ENCODE measurements at places on chromosomes 12 and 14.

DNA sequence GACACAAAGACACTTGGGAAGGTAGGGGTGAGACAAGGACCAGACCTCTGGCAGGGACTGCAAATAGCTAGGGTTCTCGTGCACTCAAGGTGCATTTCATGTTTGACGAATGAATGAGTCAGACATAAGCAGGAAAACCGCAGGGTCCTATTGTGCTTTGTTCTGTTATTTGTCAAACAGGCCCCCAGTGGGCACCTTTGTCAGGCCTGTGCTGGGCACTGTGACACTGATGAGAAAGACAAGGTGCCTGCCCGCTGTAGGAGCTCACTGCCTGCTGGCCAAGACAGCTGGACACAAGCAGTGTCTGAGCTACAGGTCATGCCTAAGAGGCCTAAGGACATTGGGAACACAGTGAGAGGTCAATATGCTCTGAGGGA lies 2.3 kb downstream of the OTUB2 start:
- DNase-seq, result peak; percentile 22

DNA sequence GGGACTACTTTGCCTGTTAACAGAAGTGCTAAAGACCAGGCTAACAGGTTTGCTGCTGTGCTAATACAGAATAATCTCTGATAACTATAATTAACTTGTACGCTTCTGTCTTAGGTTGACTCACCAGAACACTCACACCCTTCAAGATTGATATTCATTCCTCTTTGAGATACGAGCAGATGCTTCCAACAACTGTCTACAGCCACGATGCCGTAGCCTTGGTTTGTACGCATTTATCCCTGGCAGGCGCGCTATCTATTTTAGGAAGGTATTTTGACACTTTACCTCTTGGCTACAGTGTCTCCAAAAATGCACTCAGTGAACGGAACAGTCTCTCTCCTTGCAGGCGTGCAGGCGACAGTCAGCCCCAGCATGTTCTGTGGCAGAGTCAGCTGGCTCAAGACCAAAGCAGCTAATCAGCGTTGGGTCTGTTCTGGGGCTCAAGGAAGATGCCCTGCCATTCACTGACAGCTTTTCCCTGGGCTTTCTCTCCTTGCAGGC lies 146.4 kb upstream of the PRICKLE1 start:
- no peak for DNase-seq

GRCh38 chr12:78636231-78636855 lies 228.2 kb upstream of the SYT1 start:
- no peak for DNase-seq

DNA sequence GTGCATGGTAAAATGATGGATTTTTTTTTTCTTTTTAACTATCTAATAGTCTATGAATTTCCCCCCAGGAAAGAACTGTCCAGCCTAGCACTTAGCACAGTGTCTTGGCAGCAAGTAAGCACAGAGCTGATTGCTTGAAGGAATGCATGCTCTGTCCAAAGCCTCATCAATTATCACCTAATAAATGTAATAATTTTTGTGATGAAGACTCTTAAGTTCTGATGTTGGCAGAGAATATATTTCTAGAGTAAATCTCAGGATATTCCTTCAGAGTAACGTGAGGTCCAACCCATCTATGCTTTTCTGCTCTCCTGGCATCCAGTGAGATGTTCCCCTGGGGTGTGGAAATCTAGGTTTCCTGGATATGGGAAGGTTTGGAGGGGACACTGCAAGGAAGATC lies 152.4 kb downstream of the TMX1 start:
- no peak for DNase-seq

DNA sequence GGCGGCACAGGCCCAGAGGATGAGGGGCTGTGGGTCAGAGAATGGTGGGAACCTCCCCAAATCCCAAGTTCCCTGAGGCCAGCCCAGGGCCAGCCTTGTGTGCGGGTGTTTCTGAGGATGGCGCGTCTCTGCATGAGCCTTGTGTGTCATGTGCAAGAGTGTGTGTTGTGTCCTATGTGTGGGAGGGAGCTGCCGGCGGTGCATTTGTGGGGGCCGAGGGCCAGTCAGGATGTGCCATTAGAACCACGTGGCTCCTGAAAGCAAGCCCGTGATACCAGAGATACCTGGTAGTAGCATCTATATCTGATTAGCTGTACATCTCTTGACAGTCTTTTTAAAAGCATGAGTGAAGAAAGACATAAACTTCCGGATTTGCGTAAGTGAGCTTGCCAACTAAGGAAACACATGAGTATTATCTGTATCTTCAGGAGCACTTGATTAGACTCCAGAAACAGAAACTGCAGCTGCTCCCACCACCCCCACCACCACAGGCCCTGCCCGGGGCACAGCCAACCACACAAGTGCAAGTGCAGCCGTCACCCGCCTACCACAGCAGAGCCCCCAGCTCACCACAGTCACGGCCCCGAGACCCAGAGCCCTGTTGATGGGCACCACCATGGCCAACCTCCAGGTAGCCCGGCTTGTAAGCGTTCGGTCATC lies 19.2 kb downstream of the DDX51 start:
- DNase-seq, result no peak

DNA sequence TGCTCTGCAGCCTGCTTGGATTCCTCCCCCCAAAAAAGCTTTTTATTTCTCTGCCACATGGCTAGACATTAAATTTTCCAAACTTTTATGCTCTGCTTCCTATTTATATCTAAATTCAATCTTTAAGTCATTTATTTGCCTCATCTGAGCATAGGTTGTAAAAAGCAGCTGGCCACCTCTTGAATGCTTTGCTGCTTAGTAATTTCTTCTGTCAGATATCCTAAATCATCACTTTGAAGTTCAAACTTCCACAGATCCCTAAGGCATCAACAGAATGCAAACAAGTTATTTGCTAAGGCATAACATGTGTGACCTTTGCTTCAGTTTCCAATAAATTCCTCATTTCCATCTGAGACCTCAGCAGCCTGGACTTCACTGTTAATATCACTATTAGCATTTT lies 209.6 kb downstream of the FSCB start:
- no peak for DNase-seq

DNA sequence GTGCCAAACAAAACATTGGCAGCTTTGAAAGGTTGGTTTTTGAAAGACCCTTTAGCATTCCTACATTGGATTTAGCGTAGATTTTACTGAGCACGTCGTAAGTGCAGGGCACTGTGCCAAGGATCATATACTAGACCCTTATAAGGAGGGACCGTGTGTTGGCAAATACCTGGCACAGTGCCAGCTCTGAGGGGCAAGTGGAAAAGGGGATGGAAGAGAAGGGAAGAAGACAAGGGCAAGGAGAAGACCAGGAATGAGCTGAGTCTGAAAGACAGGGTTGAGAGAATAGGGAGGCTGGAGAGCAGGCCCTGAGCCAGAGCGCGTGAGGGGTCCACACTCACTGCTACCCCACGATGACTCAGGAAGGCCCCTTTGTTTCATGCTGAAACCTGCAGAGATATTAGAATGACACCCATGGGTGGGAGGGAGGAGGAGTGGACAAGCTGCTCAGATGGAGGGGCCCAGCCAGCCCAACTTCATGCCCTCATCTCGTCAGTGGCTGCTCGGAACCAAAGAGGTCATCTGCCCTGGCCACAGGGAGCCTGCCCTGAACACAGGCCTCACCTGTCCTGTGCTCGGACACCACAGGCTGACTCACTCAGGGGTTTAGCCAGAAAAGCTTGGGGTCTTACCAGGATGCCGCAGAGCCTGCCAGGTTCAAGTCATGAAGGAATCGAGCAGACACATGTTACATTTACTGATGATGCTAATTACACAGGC lies 25.0 kb downstream of the RAB35 start:
- DNase-seq, result no peak

GRCh38 chr12:45670346-45671065 lies 59.0 kb upstream of the ARID2 start:
- no peak for DNase-seq

- DNase-seq, result no peak
Observed at GRCh38 chr14:103195828-103196615, 72.8 kb downstream of the TNFAIP2 start.

GRCh38 chr12:120235369-120236323 lies 29.9 kb downstream of the PXN start:
- DNase-seq, result no peak

- DNase-seq, result no peak
Observed at GRCh38 chr12:107242189-107242588, 148.8 kb upstream of the CRY1 start.

DNA sequence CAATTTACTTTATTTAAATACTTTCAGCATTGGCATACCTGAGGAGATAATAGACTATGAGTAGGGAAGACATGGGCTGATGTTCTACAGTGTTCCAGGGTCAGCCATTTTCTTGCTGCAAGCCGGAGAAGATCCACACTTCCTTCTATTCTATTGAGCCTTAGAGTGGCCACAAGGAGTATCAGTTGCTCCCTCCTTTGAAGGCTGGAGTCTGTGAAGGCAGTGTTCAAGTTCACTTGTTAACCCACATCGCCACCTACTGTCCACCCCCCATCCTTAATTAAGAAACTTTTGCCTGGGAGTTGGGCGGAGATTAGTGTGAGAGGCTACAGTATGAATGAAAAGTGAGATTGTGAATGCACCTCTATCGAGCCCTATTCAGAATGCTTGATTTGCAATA lies 666.6 kb downstream of the NRXN3 start:
- DNase-seq, result no peak

GRCh38 chr14:96663076-96663475 lies 134.1 kb upstream of the VRK1 start:
- no peak for DNase-seq

DNA sequence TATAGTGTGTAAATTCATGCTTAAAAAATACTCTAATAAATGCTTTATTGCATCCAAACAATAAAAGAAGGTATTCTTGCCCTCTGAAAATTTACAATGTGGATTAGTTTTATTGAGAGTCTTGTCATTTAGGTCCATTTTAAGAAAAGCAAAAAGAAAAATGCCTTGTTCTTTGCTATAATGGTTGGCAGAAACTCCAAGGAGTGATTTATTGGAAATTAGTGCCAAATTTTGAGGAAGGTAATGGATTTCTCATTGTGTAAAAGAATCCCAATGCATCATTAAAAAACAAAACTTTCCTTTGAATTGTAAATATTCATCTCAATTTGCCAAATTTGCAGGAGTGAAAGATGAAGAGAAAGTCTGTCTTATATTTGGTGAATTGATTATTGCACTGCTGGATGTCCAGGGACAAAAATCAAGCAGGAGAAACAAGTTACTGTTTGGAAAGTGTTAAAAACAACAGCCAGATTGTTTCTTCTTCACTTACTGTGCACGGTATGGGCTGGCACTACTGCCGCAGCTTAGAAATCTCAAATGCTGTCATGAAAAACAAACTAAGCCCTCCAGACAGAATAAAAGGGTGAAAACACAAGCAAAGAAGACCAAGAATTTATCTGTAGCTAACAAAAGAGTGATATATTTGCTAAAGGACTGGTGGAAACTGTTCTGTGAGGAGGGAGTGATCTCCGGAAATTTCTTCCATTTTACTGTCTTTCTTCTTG lies 511.7 kb downstream of the TMTC2 start:
- DNase-seq, result no peak

- no peak for DNase-seq
Observed at GRCh38 chr14:74670726-74671411, 42.0 kb downstream of the AREL1 start.

GRCh38 chr12:90543841-90544240 lies 411.1 kb downstream of the CCER1 start:
- DNase-seq, result no peak

DNA sequence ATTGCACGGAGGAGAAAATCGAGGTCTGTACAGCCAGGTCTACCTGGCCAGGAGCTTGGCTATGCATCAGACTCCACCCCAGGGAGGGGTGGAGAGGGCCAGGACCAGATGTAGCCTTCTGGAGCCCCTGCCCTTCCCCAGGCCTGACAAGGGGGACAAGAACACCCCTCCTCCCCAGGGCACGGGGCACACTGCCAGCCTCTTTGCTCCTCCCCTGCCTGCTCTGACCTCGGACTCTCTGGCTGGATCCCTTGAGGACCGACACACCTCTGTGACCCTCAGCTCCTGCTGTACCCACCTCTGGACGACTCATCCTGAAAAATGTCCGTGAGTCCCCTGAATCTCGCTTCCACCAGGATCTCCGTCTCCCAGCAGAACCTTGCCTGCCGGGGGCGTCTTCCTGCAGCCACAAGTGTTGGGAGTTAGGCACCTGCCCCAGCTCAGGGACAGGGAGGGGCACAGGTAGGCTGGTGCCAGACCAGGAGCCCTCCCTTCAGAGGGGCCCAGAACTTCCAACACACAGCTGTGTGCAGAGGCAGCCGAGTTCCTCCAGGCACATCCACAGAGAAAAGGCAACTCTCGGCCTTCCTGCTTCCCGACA lies 21.8 kb downstream of the AHNAK2 start:
- no peak for DNase-seq

DNA sequence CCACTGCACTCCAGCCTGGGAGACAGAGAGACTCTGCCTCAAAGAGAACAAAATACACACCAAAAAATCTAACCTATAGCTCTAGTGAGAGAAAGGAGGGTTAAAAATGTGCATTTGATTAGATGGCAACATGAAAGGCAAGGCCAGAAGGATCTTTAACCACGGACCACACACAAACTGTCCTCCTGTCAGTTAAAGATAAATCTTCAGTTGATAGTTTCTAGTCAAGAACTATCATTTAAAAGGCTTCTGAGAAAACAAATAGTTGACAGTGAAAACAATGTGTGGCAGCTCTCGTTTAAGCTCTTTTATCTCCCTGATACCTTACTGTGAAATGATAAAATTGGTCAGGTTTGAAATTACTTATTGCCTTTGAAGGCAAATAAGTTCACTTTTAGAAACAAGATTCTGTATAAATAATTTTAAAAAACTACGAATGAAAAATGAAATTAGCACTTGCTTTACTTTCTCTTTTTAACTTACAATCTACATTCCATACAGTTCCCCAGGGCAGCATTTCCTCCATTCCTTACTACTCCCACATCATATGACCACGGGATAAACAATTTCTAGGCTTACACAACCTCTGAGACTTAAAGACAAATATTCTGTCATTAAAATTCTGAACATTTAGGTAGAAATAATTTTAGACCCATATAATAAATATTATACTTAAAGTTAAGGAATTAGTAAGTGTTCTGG lies 71.4 kb upstream of the GNPNAT1 start:
- no peak for DNase-seq

DNA sequence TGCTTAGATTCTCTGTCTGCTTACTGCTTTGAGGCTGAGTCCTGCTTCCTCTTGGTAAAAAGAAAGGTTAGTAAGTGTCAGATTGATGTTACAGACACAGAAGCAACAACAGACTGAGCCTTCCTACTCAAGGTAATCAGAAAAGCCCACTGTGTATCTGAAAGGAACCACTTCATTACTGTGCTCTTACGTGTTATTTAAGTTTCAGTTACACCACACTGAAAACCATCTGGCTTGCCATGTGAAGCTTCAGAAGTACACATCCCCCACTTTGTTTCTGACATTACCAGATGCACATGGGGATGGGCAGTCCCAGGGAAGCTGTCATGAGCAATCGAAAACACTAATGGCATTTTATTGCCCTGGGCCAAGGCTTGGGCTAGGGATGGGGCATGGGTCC lies 1290.1 kb downstream of the AACS start:
- DNase-seq, result no peak

GRCh38 chr12:109803678-109804077 lies 29.5 kb downstream of the TRPV4 start:
- no peak for DNase-seq

DNA sequence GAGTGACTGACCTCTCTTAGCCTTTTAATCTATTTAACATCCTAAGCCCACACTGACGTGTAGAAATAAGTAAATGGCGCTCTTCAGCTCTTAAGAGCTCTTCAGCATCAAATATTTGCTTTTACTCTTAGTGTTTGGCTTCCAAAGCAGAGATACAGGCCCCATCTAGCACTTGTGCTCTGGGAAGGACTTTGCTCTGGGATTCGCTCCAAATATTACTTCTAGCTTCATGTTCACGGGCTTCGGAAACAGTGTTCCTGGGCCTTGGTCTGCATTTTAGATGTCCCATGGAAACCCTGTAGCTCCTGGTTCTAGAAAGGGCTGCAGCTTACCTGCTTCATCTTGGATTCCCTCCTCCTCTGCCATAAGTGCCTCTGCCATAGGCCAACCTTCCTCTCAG lies 2.7 kb upstream of the NKX2-8 start:
- no peak for DNase-seq

Data from activated effector memory CD4-positive, alpha-beta T cell treated with Interleukin-2 at 50 U/mL for 16 hours (primary cell).